ENCODE measurements at places on chromosomes 6 and 20.
A peak's percentile ranks its signal among the peaks of the same experiment; 100 is the strongest.

- DNase-seq, result no peak
Observed at GRCh38 chr6:166366921-166367320, 15.8 kb downstream of the MPC1 start.

DNA sequence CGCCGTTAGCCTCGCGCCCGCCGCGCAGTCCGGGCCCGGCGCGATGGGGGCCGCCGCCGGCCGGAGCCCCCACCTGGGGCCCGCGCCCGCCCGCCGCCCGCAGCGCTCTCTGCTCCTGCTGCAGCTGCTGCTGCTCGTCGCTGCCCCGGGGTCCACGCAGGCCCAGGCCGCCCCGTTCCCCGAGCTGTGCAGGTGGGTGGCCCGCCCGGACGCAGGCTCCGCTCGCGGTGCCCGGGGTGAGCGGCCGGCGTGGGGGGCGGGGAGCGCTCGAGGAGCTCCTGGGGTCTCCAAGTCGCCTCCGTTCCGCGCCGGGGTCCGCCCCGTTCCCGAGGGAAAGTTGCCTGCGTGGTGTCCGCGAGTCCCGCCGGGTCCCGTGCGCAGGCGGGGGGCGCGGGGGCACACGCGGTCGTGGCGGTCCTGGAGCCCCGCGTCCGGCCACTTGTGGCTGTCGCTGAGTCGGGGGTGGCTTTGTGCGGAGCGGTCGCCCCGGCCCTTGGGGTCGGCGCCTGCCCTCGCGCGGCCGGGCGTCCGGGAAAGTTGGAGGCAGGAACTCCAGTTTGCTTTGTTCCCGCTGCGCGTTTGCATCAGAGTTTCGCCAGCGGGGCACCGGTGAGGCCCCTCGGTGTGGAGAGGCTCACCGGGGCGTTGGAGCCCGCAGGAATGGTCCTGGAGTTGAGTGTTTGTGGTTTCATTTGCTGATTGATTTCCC, 476 bp downstream of the IGF2R start:
- peak; percentile 62 for DNase-seq

GRCh38 chr6:41734666-41735426, 562 bp downstream of the TFEB start:
- peak; percentile 89 for DNase-seq

DNA sequence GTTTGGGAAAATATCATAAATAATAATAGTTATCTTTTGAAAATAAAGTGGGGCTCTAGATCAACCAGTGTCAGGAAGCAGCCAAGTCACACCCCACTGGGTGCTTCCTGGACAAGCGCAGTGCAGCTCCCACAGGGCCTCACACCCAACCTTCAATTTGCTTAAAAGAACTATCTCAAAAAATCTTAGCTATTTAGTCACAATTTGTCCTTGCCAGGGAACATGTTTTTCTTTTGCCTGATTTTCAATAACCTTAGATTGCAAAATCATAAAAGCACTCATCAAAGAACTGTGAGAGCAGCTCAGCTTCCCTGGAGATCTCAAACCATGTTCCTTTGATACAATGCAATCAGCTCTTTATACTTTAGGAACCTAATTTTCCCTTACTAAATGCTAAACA, 1.6 kb upstream of the NCOA7 start:
- no peak for DNase-seq

GRCh38 chr20:14413835-14414234, 76.4 kb upstream of the FLRT3 start:
- no peak for DNase-seq

- no peak for DNase-seq
Observed at GRCh38 chr20:63273059-63273579, 506 bp downstream of the ARFGAP1 start.

GRCh38 chr20:20411402-20411801, 43.5 kb downstream of the INSM1 start:
- no peak for DNase-seq

GRCh38 chr6:41597246-41598000, 40.8 kb upstream of the MDFI start:
- DNase-seq, result no peak
